ENCODE measurements at places on chromosomes 3 and 15. TPM values are rescaled to one million over a fixed set of nuclear protein-coding genes. Genes with fewer than 3 reads are reported as not detected.

- peaks cover 19% of the 10 kb centered on the region for H3K4me1 ChIP-seq
- H3K27ac ChIP-seq: no peak overlapping the region
- H3K27me3 ChIP-seq: no peaks in the 10 kb centered on the region
- DNase-seq: no peak
- no peaks in the 10 kb centered on the region for H3K36me3 ChIP-seq
These were observed 2.2 kb upstream of the KPNA1 start for GRCh38 chr3:122516846-122517360.

DNA sequence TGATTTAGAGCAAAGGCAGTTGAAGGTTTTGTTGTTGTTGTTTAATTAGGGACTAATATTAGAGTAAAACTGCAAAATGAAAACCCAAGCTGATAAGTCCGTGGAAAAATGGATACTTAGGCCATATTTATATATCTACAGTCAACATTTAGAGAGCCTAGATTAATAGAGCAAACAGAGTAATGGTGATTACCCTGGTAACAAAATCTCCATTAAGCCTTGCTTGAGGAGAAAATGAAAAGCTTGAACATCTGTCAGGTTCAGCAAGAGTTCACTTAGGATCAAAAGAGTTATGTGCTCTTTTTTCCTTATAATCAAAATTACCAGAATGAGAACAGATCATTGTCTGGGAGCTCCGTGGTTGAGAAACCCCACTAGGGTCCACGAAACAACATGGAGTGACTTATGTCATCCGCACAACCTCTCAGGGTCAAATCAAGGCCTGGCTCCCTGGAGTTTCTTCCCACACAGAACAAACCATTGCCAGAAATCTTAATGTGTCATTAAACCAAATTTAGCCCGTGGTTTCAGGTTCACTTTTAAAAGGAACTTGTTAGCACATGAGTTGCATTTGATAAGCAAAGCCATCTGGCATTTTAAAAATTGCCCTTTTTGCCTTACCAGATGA is 381.2 kb downstream of the GABRB3 start:
- 0 out of 2 replicates have a peak, but pooled peaks cover 3% of the 10 kb centered on the region for H3K27me3 ChIP-seq
- no peak for DNase-seq
- no peak overlapping the region for H3K4me3 ChIP-seq
- no peaks in the 10 kb centered on the region for H3K4me1 ChIP-seq
- no peaks in the 10 kb centered on the region for H3K36me3 ChIP-seq

DNA sequence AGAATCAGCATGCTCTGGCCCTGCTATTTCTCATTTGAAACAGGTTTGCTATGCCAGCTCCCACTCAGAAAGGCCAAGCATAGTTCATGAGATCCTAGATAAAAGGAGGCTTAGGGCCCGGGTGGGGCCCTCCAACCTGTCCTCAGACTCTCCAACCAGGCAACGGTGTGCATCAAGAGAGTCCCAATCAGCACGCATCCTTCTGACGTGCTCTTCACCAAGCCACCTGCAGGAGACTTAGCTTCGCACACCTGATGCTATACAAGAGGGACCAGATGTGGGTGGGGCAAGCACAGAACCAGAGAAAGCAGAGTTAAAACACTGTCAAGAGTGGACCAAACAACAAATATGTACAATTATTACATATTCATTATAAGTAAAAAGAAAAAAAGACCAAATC is 17.3 kb downstream of the STIMATE start:
- no peak overlapping the region for H3K4me3 ChIP-seq
- H3K27me3 ChIP-seq: no peaks in the 10 kb centered on the region
- no peak for DNase-seq
- no peaks in the 10 kb centered on the region for H3K36me3 ChIP-seq
- no peaks in the 10 kb centered on the region for H3K4me1 ChIP-seq
- no peak overlapping the region for H3K27ac ChIP-seq

DNA sequence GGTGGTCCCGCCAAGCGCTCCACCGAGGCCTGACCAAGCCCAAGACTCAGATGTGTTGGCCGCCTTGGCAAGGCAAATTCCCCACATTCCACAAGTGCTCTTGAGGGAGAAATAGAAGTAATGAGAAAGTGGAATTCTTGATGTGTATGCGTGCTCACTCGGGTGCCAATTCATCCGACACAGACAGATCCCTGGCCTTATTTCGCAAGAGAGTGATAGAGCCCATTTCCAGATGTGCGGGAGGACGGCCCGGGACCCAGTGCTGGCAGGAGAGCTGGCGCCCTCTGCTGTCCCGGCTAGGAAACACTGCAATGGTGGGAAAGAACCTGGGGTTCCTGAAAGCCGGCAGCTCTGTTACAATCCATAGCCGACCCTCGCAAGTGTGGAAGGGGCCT is 76.0 kb downstream of the HMG20A start:
- H3K36me3 ChIP-seq: no peaks in the 10 kb centered on the region
- H3K27me3 ChIP-seq: no peaks in the 10 kb centered on the region
- H3K4me1 ChIP-seq: peaks cover 26% of the 10 kb centered on the region
- no peak overlapping the region for H3K27ac ChIP-seq
- peak; percentile 71 for DNase-seq

SEMA3F gene
- 34.0 TPM for total RNA-seq

DNA sequence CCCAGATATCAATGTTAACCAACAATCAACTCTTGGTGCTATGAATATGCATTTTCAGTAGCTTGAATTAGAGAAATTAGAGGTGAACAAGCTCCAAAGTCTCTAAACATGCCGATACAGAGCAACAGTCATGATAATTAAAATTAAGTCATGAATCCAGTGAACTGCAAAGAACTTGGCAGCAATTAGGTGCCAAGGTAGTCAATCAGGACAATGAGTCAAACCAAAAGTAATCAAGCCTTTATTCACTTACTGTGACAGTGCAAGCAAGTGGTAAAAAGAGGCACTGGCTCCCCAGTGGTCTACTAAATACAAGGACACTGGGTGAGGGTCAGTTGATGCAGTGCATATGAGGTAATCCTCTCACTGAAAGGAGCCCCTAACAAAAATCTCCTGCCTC is 1.8 kb downstream of the ZNF770 start:
- peak overlapping the region; percentile 93 for H3K4me3 ChIP-seq
- no peak overlapping the region for H3K27ac ChIP-seq
- H3K27me3 ChIP-seq: no peaks in the 10 kb centered on the region
- peaks cover 31% of the 10 kb centered on the region for H3K4me1 ChIP-seq

DNA sequence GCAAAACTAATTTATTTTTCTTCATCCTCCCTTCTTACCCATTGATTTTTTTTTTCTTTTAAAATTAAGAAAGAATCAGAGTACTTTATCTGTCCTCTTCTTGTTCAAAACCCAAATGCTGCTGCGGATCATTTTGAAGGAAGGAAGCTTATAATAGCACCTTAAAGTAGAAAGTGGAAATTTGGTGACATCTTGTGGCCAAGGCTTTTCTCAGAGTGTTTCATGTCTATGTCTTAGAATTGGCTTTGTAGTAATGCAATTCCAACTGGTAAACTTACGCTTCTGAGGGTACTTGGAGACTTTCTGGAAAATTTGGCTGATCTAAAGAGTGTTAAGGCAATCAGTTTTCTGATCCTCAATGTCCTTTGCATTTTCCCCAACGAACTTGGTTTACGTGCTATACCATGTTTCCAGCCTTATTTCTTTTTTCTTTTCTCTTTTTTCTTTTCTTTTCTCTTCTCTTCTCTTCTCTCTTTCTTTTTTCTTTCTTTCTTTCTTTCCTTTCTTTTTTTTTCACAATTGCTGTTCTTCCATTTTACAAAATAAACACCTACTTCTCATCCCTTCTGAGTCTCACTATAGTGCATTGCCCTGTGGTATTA is 30.7 kb downstream of the C3orf38 start:
- no peak for DNase-seq
- H3K27me3 ChIP-seq: no peaks in the 10 kb centered on the region
- no peaks in the 10 kb centered on the region for H3K36me3 ChIP-seq
- H3K4me3 ChIP-seq: no peak overlapping the region
- no peak overlapping the region for H3K27ac ChIP-seq

GRCh38 chr3:128362026-128362965 is 104.4 kb downstream of the DNAJB8 start:
- no peaks in the 10 kb centered on the region for H3K27me3 ChIP-seq
- no peaks in the 10 kb centered on the region for H3K36me3 ChIP-seq
- H3K27ac ChIP-seq: no peak overlapping the region
- H3K4me3 ChIP-seq: no peak overlapping the region

- no peaks in the 10 kb centered on the region for H3K4me1 ChIP-seq
- H3K27ac ChIP-seq: no peak overlapping the region
- DNase-seq: no peak
These were observed 23.9 kb upstream of the TXNRD3 start for GRCh38 chr3:126678693-126679317.

- no peaks in the 10 kb centered on the region for H3K27me3 ChIP-seq
- H3K4me1 ChIP-seq: no peaks in the 10 kb centered on the region
- no peak overlapping the region for H3K27ac ChIP-seq
- peak; percentile 48 for DNase-seq
- H3K36me3 ChIP-seq: no peaks in the 10 kb centered on the region
These were observed 35.2 kb downstream of the SLC6A20 start for GRCh38 chr3:45760878-45761711.

DNA sequence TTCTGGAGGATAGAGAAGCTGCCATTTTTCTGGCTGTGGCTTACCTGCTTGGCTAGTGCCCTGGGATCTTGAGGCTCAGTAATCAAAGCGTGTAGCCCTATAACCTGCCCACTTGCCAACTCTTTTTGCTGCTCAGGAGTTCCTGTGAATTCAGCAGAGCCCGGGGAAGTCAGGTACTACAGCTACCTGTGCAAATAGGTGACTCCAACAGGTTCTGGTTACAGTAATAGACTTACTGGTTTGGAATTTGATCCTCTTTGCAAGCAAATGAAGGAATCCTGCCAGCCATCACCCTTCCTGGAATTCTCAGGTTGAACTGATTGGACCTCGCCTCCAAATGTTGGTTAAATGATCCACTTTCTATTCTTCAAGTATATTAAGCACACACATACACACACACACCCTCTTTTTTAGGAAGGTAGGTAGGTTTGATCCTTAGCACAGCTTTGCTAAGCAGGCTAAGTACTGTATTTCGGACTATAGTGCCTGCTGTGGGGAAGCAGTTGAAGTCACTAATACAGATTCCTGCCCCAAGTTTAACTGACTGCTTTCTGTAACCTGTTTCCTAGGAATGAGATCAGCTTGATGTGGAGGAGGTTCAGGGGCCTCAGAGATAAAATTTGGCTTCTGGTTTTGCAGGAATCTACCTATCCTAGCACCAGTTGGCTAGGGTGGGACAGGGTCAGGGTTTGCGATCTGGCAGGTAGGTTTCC is 2.3 kb downstream of the PPCDC start:
- no peaks in the 10 kb centered on the region for H3K27me3 ChIP-seq
- H3K4me1 ChIP-seq: peaks cover 14% of the 10 kb centered on the region
- H3K27ac ChIP-seq: no peak overlapping the region
- 0 out of 2 replicates have a peak, but pooled peaks cover 3% of the 10 kb centered on the region for H3K36me3 ChIP-seq
- H3K4me3 ChIP-seq: no peak overlapping the region

ATP13A3 gene
- total RNA-seq: 242 TPM

GRCh38 chr3:126474498-126475412 is 936 bp downstream of the ZXDC start:
- H3K27ac ChIP-seq: peak overlapping the region; percentile 21
- peak overlapping the region; percentile 96 for H3K4me3 ChIP-seq
- no peak for DNase-seq
- H3K4me1 ChIP-seq: peaks cover 26% of the 10 kb centered on the region

CADM2 gene
- total RNA-seq: 0.59 TPM

DNA sequence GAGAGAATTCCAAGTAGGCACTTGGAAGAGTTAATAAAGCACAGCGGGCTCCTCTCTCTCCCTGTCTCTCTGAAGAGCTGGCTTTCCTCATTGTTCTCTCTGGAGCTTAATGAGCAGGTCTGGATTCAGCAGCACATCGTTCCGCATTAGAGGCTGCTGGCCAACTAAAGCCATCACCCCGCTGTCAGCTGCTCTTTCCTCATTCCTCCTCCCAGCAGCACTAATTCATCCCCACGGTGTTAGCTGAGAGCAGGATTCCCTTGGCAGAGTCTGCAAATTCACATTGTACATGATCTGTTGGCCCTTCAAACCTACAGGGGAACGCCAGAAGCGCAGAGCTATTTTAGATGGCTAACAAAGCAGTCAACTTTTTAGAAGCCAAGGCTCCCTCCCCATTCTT is 44.2 kb downstream of the SGO1 start:
- no peak for DNase-seq
- no peaks in the 10 kb centered on the region for H3K36me3 ChIP-seq
- H3K27me3 ChIP-seq: no peaks in the 10 kb centered on the region
- H3K4me3 ChIP-seq: no peak overlapping the region
- no peak overlapping the region for H3K27ac ChIP-seq

- no peak for DNase-seq
- peaks cover 43% of the 10 kb centered on the region for H3K36me3 ChIP-seq
- H3K4me1 ChIP-seq: peaks cover 10% of the 10 kb centered on the region
- H3K27ac ChIP-seq: no peak overlapping the region
These were observed 993 bp upstream of the GRAMD2A start for GRCh38 chr15:72198356-72199204.

DNA sequence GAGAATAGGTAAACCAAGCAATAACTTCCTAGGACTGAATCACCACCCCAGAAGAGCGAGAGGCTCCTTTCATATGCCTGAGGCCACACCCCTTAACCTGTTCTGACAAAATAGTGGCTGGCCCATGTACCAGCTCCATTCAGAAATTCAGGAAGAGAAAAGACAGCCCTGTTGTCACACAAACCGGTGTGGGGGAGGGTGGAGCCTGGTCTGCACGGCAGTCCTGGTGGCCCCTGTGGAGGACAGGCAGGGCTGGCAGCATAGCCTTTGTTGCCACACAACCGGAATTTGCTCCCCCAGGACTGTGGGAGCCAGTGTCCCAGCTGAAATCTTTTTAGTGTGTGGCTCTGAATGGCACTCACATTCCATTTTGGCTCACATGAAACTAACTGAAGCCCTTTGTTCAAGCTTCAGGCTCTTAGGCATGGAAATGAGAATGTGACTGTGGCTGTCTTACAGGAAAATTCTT is 23.8 kb downstream of the RLBP1 start:
- peaks cover 5% of the 10 kb centered on the region for H3K36me3 ChIP-seq
- H3K4me1 ChIP-seq: no peaks in the 10 kb centered on the region
- DNase-seq: peak; percentile 24
- no peak overlapping the region for H3K4me3 ChIP-seq
- no peak overlapping the region for H3K27ac ChIP-seq

ARHGEF26 gene
- total RNA-seq: 10.0 TPM

DNA sequence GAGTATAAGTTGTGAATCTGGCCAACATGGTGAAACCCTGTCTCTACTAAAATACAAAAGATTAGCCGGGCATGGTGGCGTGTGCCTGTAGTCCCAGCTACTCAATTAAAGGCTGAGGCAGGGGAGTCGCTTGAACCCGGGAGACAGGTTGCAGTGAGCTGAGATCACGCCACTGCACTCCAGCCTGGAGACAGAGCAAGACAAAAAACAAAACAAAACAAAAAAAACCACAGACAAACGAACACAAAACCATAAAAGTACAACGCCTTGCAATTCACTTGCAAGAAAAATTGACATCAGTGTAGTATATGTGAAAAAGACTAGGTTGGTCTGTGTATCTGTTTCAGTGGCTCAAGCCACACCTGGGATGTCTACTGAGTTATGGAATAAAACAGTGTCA is 29.9 kb upstream of the CCDC80 start:
- H3K27me3 ChIP-seq: no peaks in the 10 kb centered on the region
- no peak for DNase-seq
- H3K4me3 ChIP-seq: no peak overlapping the region
- H3K27ac ChIP-seq: peak overlapping the region; percentile 93
- no peaks in the 10 kb centered on the region for H3K36me3 ChIP-seq

Measured in PC-9 (cell line).